ENCODE measurements at places on chromosomes 11 and 22.

DNA sequence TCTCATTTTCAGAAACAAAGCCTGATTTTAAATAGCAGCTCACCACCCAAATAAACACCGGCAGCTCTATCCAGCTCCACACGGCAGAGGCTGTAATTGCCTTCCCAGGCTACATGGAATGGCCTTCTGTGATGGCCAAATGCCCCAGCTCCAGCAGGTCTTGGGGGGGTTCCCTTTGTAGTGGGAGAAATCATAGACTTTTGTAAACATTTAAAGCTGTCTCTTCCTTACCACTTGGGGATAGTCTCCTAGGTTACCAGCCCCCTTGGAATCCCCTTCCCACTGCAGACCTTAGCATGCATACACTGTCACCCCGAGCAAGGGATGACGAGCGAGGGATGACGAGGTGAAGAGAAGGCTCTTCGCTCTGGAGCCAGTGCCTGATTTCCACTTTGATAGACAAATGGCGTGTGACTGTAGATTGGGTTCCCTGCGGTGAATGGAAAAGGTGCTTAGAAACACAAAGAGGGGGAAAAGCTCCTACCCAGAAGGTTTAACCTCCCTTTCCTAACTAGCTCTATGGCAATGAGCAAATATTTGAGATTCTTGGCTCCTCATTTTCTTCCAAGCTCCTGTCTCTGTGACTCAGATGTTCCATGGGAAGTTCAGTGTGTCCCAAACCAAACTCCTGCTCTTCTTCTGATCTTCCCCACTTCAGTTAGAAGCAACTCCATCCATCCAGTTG lies 108.0 kb upstream of the CADM1 start:
- DNase-seq, result no peak

- no peak for DNase-seq
Observed at GRCh38 chr11:96506953-96507354, 117.1 kb downstream of the JRKL start.

DNA sequence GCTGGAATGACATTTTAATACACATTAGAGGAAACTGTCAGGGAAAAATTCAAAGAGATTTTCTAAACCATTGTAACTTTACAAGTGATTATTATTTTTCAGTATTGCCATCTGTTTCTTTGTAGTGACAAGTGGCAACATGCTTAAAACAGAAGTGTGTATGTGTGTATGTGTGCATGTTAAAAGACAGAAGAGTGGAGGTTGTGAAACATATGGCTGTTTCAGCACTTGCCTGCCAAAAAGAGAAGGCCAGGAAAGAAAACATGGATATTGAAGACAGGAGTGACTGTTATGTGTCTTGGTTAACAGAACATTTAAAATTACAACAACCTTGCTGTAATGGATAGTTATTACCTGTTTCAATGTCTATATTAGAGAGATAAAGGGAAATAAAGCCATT lies 24.3 kb upstream of the VWA5A start:
- DNase-seq, result no peak

- DNase-seq, result no peak
Observed at GRCh38 chr11:22554221-22554620, 71.4 kb downstream of the FANCF start.

DNA sequence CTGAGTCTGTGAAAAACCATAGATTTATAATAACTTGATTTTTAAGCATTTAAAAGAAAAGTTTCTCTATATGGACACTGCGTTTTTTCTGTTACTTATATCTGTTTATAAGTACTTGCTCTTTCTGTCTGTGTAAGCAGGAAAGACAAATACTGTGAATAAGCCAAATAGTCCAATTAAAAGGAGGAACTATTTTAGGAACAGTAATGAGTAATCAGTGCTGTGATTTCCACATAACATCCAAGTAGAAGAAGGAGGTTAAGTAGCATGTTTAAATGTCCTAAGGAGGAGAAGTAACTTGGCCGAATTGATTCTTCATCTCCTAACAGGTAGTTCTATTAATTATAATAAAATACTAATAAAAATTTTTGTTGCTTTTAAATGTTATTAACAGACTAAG lies 40.8 kb downstream of the ZNF214 start:
- no peak for DNase-seq

DNA sequence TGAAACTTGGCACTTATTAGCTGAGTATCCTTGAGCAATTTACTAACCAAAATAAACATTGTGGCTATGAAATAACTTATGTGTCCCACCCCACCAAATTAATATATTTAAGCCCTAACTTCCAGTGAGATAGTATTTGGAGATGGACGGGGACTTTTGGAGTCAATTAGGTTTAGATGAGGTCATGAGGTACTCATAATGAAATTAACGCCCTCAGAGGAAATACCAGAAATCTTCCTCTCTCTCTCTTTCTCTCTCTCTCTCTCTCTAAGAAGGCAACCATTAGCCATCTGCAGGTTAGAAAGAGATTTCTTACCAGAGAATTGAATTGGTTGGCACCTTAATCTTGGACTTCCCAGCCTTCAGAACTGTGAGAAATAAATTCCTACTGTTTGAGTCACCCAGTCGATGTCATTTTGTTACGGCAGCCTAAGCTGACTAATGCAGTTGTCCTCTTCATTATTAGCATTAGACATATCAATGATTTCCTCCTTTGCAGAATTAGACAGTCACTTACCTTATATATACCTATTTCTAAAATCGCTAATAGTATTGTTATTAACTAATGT lies 1284.0 kb downstream of the FAM181B start:
- DNase-seq, result no peak

- no peak for DNase-seq
Observed at GRCh38 chr11:44782478-44782877, 55.7 kb downstream of the TSPAN18 start.

DNA sequence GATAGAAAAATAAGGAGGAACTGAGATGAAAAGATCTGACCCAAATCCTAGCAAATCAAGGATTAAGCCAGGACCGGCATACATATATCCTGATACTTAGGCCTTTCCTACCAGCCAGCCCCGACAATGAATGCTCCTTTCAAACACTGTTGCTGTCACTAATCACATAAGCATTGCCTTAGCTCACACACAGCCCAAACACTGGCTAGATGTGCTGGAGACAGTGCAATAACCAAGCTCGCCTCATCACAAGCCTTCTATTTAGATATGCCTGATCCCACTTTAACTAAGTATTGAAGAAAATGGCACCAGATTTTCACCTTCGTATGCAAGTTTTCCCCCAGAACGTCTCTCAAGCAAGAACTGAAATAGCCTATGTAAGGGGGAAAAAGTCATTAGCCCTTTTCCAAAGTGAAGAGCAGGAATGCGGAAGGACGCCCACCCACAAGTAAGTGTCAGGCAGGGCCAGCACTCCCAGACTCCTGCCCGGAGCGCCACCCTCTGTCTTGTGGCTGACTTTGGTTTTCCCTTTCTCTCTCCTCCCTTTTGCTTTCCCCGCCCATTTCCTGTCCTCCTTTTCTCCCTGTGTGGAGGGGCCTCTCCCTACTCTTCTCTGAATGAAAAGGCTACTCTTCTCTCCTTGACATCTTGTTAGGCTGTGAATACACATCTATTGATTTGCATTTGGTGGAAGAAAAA lies 8.9 kb upstream of the OPCML start:
- no peak for DNase-seq

GRCh38 chr11:108639146-108639545 lies 25.7 kb upstream of the DDX10 start:
- no peak for DNase-seq

- no peak for DNase-seq
Observed at GRCh38 chr11:118275176-118275575, 11.1 kb upstream of the MPZL2 start.

DNA sequence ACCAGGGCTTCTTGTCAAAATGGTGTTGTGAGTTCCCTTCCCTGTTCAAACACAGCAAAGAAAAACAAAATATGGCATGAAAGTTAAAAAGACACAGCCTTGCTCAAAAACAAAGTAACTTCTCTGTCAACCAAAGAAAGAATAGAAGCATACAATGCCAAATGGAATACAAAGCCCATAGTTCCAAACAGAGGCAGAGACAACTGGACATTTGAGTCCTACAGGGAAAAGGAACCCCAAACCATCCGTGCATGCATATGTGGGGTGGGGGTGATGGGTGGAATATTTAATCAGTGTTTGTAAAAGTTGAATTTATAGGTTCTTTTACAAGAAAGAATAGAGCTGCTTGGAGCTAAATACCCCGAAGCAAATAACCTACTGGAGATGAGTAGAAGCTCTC lies 218.7 kb downstream of the FAM76B start:
- no peak for DNase-seq

GRCh38 chr11:36130401-36130800 lies 158.8 kb downstream of the COMMD9 start:
- no peak for DNase-seq

- DNase-seq, result no peak
Observed at GRCh38 chr11:61034704-61035525, 63.4 kb downstream of the CD6 start.

GRCh38 chr11:31487848-31488247 lies 21.6 kb downstream of the IMMP1L start:
- DNase-seq, result no peak

GRCh38 chr11:35082321-35083180 lies 56.4 kb upstream of the CD44 start:
- peak; percentile 75 for DNase-seq

DNA sequence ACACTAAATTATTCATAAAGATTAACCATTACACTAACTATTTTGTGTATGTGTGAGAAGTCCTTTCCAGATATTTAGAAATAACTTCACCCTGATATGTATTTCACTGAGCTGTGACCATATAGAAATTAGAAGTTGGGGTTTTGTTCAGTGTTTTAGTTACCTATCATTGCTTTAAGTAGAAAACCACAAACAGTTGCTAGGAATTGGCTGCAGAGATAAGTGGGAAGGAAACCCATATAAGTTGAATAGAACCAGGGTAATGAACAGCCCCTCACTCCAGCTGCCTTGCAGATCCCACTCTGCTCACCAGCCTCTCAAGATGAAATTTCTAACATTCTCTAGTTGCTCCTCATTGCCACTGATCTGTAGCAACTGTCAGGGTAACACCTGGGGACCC lies 10.3 kb downstream of the SRSF8 start:
- no peak for DNase-seq

DNA sequence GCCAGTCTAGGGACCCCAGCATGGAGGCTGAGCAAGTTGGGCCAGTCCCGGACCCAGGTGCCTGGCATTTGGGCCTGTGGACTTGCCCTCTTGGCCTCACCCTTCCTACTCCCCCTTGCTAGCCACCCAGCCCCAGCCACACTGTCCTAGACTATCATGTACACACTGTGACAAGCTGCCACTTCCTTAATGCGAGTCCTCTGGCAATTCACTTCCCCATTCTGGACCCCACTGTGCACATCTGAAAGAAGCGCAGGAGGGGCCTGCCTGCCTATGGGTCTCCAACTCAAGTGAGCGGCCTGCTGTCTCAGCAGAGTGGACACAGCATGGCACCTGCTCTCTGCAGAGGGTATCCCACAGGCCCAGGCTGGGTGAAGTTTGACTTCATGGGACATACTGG lies 68.5 kb upstream of the LMO1 start:
- DNase-seq, result no peak

DNA sequence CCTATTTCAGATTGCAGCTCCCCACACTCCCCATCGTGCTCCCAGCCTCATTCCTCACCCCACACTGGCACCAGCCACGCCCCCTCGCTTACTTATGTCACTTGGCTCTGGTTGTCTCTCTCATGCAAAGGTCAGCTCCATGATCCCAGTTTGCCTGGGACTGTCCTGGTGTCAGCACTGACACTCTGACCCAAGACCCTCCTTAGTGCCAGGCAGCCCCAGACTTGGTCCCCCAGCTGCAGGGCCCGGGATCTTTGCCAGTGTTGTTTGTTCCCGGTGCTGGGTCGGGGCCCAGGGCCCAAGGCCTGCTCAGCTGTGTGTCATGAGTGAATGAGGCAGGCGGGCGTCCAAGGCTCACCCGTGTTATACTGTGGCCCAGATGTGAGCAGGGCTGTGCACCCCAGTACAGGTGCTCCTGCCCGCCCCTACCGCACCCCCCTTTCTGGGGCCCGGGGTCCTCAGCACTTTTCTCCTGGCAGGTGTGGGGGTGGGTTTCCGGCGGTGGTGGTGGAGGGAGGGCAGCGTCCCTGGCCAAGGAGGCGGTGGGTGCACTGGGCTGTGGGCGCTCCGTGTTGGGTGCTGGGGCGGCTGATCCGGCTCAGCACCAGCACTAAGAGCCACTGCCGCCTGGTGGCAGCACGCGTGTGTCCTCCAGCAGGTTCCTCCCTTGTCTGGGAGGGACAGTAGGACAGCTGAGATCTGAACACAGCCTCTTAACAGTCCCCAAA lies 19.5 kb downstream of the IL17REL start:
- DNase-seq, result peak; percentile 75

GRCh38 chr11:62435846-62436660 lies 17.2 kb downstream of the SCGB1A1 start:
- no peak for DNase-seq

- DNase-seq, result no peak
Observed at GRCh38 chr22:29814003-29814402, 24.1 kb downstream of the ASCC2 start.

DNA sequence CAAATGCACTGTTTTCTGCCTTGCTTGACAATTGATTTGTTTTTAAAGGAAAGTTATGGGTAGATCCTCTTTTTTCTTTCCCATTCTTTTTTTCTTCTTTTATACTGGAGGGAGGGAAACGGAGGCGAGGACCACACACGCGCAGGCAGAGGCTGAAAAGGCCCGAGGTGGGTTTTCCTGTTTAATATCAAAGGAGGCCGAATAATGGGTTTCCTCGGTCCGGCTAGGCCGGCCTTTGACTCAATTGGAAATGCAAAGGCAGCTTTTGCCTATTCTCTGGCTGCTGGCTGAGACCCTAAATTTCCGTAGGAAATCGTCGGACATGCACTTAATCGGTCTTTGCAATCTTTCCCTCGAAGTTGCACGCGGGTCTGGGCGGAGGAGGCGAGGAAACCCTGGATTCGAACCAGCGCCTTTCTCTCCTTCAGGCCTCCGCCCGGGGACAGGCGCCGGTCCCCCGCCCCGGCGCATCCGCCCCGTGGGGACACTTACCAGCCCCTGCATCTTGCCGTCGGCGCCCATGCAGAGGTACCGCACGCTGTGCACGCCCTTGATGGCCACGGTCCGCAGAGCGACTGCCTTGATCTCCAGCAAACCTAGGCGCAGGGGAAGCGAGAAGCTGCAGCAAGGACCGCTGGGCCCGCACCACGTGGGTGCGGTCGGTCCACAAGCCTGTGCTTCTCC lies 911 bp downstream of the FGF19 start:
- DNase-seq, result no peak

DNA sequence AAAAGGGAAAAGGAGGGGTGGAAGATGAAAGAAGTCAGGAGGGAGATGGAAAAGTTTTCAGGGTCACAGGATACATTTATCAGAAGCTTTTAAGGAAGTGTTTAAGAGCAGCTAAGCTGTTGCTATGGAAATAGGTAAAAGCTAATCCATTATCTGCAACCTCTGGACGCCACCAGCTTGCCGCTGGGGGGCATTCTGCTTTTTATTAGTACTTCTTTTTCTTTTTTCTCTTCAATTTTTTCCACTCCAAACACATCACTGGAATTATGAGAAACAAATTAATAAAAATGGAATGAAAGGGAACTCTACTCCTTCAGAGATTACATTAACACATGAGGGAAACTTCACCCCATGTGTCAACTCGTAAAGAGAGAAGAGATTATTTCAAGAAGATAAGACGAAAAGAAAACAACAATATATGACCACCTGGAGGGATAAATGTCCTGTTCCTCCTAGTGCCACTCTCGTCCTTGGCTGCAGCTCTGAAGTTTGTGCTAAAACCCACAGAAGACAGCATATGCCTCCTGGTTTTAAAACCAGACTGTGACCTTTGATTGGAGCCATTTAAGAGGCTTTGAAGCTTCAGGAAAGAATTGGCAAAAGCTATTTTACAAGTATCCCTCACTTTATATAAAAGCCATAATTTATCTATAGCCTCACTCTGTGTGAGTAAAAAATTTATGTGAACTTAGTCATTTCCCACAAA lies 972.8 kb downstream of the OPCML start:
- no peak for DNase-seq

GRCh38 chr11:128925250-128925600 lies 17.4 kb downstream of the TP53AIP1 start:
- no peak for DNase-seq
